ENCODE measurements at places on chromosomes 6 and 20. TPM values are rescaled to one million over a fixed set of nuclear protein-coding genes. Genes with fewer than 3 reads are reported as not detected.

The C20orf173 gene
- not detected for total RNA-seq

The TPX2 gene
- 0.56 TPM for total RNA-seq

The PACRG gene
- total RNA-seq = 0.49 TPM

The MOXD1 gene
- total RNA-seq = not detected

The ZKSCAN3 gene
- 3.0 TPM for total RNA-seq

The ECT2L gene
- total RNA-seq = not detected

The TRERF1 gene
- 0.62 TPM for total RNA-seq

The TNNC2 gene
- total RNA-seq = not detected

The HSPA1L gene
- total RNA-seq = 0.38 TPM

The VGLL2 gene
- not detected for total RNA-seq

The ELOVL4 gene
- 0.07 TPM for total RNA-seq

The ULBP1 gene
- 0.12 TPM for total RNA-seq

The PLA2G7 gene
- 1.2 TPM for total RNA-seq

The SIM1 gene
- not detected for total RNA-seq

The CPNE5 gene
- 0.83 TPM for total RNA-seq

The C6orf58 gene
- not detected for total RNA-seq

The GABRR1 gene
- not detected for total RNA-seq

The MYLK2 gene
- total RNA-seq = not detected

The GMPR gene
- total RNA-seq = 5.6 TPM

The MAPK13 gene
- 2.8 TPM for total RNA-seq

All from right lobe of liver (tissue), 6 donors.